ENCODE measurements at places on chromosomes 7 and 10. TPM values are rescaled to one million over a fixed set of nuclear protein-coding genes. Genes with fewer than 3 reads are reported as not detected.

Gene SUN3
- not detected for total RNA-seq

GRCh38 chr7:66698652-66699205 is 41.8 kb upstream of the RABGEF1 start:
- DNase-seq: no peak

- peak; percentile 20 for DNase-seq
These were observed 122.3 kb downstream of the VIPR2 start for GRCh38 chr7:159022238-159022993.

Gene NEUROD6
- total RNA-seq: not detected

DNA sequence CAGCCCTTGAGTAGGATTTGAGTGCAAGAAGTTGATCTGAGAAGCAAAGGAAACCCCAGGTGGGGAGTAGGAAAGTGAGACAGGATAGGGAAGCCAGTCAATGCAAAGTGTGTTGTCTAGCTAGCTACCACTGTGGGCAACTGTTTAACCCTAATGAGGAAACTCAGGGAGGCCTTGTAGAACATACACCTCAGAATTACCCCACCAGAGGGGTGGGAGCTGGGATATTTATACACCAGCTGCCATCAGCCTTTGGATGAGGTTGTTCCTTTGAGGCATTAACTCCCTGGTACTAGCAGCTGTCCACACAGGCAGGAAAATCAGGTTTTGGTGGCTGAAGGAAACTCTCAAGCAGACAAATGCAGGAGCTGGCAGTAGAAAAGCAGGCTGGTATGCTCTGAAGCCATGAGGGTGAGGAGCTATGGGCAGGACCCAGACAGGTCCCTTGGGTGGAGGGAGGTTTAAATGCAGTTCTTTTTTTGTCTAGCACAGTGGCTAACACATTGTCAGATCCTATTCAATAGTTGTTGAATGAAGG is 60.1 kb upstream of the ARID5B start:
- DNase-seq: no peak

DNA sequence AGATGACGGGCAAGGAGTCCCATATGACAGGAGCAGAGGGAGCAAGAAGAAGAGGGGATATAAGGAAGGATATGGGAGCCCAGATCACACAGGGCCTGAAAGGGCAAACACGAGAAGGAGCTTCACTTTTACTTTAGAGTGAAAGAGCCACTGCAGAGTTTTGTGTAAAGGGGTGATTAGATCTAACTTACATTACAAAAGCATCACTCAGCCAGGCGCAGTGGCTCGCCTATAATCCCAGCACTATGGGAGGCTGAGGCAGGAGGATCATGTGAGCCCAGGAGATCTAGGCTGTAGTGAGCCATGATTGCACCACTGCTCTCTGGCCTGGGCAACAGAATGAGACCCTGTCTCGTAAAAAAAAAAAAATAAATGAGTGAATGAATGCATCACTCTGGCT is 91.1 kb downstream of the MPP7 start:
- no peak for DNase-seq

Gene ANKIB1
- total RNA-seq: 22.2 TPM

DNA sequence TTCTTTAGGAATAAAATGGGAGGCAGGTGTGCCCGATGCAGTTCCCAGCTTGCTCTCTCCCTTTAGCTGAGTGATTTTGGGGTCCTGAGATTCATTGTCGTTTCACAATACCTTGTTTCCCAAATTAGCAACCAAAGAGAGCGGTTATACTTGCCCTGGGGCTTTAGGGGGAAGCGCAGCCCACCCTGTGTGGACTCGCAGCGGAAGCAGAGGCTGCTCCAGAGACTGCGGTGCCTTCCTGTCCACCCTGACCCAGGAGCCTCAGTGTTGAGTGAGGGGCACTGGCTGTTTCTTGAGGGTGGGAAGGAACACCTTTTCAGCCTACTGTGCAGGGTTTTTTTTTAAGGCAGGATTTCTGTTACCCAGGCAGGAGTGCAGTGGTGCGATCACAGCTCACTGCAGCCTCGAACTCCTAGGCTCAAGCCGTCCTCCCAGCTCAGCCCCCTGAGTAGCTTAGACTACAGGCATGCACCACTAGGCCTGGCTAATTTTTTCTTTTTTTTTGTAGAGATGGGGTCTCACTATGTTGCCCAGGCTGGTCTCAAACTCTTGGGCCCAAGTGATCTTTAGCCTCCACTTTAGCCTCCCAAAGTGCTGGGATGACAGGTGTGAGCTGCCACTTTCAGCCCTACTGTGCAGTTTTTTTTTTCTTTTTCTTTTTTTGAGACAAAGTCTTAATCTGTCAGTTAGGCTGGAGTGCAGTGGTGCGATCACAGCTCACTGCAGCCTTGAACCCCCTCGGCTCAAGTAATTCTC is 67.0 kb downstream of the DNAJB6 start:
- no peak for DNase-seq

Gene FGL2
- total RNA-seq: not detected
